ENCODE measurements at places on chromosomes 7 and 10.
A peak's percentile ranks its signal among the peaks of the same experiment; 100 is the strongest.

GRCh38 chr7:151306860-151307259, 34.8 kb upstream of the NUB1 start:
- no peak for DNase-seq

- DNase-seq = no peak
Measured at GRCh38 chr7:107170051-107170915, 1.5 kb downstream of the HBP1 start.

DNA sequence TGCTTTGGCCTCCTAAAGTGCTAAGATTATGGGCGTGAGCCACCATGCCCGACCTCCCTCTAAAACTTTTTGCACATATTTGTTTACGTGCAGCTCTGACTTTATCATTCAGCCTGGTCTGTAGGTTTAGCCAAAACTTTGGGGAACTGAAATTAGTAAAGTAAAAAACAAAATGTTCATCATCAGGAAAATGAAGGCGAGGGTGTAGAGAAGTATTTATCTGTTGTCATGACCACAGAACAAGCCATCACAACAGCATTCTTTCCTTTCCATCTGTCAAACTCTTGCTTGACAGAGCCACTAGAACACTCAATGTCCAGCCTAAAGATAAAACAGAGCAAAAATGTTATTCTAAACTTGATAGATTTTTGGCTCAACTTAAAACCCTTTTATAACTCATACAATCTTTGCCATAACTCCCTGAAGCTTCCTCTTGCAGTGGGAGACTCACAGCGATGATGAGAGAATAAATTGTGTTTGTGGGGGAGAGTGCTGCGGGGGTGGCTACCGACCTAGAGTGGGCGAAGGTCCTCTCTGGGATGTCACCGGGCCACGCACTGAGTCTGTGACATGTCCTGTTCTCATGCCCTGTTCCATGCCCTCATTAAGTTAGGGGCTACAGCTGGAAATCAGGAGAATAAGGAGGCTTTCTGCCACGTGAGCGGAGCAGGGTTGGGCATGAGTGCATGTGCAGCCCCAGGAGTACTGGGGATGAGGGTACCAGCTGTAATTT, 58.6 kb upstream of the MKRN1 start:
- no peak for DNase-seq

DNA sequence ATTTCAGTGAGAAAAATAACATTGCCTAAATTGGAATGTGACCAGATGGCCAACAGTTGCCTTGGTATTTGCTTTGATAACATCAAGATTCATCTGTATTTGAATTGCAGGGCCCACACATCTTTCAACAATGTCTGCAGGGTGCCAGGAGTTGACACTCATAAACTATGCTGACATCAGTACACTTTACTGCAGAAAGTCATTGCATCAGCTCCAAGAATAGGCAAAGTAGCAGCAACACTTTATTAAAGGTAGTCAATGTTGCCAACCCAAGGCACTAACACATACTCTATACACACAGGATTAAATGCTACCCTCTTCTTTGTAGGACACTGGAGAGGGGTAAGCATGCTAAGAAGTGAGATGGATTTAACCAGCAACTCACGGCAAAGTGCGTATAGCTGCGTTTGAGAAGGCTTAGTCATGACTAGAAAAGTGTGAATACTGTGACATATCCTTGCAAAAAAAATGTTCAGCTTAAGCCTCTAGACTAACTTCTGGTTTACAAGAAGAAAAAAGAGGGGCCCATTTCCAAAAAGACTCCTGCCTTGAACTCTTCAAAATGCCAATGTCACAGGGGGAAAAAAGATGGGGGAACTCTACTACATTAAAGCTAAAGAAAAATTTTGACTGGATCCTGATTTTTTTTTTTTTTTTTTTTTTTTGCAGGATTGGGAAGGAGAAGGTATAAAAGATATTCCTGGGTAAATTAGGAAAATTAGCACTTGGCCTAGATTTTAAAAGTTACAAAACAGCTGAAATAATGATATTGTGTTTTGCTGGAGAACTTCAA, 2.2 kb downstream of the BBIP1 start:
- DNase-seq = peak; percentile 91

DNA sequence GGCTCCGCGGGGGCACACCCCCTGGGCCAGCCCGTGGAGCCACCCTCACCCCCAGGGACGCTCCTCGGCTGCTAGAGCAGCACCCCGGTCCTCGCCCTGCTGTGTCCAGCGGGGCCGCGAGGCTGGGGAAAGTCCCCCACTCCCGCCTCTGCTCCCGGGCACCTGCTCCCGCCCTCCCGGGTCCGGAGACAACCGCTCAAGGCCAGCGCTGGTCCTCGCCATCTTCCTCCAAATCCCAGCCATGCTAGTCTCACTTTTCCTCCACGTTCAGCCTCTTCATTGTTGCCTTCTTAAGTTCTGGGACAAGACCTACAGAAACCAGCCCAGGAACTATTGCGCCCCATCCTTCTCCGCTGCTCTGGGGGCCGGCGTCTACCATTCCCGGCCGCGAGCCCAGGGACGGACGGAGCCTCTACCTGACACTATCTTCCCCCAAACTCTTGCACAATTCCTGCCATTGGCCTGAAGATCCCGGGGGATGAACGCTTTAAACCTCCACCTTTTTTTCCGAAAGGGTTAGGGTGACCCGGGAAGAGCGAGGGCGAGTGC, 4.8 kb upstream of the KCP start:
- DNase-seq = no peak

DNA sequence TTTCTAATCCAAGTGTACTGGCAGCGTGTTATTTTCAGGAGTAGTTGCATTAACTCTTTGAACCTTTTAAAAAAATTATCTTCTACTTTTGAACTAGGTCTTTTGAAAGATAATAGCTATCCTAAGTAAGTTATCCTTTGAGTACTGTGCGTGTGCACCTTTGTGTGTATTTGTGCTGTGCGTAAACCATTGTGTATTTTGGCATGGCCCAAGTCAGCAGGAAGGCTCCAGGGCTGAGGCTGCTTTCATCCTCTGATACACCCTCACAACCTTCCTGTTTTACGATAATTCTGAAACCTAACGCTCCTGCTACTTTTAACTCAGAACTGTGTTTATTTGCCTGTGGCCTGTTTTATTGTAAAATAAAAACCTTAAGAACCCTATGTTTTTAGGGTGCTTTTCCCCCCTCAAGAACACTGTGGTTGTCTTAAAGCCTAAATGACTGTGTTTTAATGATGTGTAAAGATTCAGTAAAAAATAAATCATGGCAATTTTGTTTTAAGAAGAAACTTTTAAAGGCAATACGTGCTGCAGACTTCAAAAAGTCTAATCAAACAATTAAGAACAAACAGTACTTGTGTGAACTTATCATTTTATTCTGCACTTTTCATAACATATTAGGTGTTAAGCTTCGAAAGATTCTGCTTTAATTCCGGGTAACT, 57.5 kb downstream of the HDAC9 start:
- no peak for DNase-seq

DNA sequence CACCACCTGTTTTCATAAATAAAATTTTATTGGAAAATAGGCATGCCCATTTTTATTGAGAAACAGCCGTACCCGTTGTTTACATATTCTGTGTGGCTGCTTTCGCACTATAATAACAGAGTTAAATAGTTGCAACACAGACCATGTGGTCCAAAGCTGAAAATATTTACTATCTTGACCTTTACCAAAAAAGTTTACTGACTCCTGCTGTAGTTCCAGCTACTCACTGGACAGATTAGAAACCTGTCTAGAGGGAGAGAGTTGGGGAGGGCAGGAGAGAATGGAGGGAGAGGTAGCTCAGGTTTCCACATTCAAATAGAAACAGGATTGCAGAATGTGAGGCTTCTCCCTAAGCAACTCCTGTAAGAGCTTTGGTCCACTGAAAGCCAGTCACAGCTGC, 55.1 kb upstream of the GLCCI1 start:
- peak; percentile 6 for DNase-seq

GRCh38 chr7:142863891-142864685, 9.2 kb downstream of the EPHB6 start:
- no peak for DNase-seq

DNA sequence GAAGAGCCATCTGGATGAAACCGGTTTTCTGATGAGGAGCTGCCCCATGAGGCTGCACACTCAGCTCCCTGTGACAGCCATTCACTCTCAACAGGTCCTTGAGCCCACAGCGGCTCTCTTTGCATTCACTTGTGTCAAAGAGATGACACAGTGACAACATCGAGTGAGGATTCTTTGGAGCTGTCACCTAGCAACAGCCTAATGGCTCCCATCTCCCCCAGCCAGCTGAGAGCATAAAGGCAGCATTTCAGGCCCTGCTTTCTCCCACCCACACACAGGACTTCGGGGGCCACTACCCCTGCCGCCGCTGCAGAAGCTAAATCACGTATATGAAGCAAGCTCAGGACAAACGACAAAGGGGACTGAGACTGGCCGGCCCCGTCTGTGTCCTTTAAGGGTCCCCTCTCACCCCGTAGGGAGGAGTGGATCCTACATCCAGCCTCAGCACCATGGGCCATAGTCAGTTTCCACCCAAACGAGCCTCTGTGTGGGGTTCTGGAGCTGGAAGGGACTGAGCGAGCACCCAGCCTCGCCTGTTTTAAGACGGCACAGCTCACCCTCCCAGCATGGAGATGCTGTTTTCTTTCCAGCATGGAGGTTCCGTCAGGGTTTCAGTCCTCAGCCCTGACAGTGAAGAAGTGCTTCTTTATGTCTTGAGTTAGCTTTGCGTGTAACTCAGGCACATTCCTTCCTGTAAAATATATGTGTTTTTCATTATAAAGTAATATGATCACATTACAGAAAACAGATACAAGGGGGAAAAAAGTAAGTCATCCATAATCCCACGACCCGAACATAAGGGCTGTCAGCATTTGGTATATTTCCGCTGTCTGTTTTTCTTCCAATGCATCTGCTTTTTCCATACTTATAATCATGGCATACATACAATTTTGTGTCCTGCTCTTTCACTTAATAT, 4.9 kb downstream of the CPA4 start:
- DNase-seq = no peak

- no peak for DNase-seq
Measured at GRCh38 chr10:112986544-112987190, 36.6 kb downstream of the TCF7L2 start.

DNA sequence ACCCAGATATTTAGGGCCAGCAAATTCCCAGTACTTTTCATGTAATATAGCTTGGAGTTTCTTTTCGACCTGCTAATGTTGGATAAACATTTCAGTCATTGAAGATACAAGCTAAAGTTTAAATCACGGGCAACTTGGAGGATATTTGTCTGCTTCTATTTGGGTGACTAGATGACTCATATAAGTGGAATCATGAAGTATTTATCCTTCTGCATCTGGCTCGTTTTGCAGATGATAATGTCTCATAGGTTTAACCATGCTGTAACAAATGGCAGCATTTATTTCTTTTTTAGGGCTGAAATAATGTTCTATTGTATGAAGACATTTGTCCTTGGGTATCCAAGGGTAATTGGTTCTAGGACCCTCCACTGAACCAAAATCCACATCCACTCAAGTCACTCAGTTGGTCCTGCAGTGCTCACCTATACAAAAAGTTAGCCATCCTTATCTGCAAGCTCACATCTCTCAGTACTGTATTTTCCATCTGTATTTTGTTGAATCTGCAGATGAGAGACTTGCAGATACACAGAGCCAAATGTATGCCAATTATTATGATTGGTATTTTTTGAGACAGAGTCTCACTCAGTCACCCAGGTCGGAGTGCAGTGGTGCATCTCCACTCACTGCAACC, 187.2 kb upstream of the CSTF2T start:
- no peak for DNase-seq

DNA sequence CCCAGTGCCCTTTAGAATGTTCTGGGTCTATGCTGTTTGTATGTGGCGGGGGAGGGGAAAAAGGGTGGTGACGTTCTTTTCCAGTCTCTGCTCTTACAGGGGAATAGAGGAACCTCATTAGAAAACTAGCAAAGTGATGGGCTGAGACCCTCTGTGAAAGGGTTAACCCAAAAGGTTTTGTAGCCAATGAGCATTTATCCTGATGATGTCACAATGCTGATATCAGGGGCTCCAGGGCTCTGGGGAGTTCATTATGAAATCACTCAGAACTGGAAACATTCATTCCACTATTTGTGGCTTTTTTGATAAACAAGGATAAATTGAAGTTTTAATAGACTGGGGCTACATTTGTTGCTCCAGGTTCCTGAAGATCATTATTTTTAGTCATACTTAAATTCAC, 71.7 kb downstream of the ARID5B start:
- no peak for DNase-seq

- DNase-seq = peak; percentile 60
Measured at GRCh38 chr7:42107484-42108240, 129.3 kb downstream of the GLI3 start.

GRCh38 chr7:122206985-122207384, 62.9 kb upstream of the AASS start:
- no peak for DNase-seq

- DNase-seq = peak; percentile 59
Measured at GRCh38 chr10:72162978-72163377, 52.8 kb upstream of the ANAPC16 start.

GRCh38 chr7:151542606-151543130, 23.0 kb upstream of the RHEB start:
- DNase-seq = no peak

DNA sequence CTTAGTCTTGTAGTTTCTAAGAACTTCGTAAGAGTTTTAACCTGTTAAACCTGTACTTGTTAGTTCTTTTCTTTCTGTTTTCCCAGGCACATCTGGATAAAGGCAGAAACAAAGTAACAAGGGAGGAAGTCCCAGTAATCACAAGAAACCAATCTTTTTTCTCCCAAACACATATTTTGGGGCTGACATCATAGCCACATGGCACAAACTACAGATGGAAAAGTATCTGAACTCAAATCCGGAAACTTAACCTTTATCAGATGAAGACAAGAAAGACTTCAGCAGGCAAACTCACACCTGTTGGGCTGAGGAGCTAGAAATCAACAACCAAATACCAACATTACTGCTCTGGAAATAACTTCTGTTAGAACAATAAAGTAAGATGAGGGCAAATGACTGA, 67.1 kb downstream of the CUBN start:
- peak; percentile 69 for DNase-seq

- DNase-seq = no peak
Measured at GRCh38 chr10:124632566-124632965, 111.6 kb downstream of the FAM53B start.

DNA sequence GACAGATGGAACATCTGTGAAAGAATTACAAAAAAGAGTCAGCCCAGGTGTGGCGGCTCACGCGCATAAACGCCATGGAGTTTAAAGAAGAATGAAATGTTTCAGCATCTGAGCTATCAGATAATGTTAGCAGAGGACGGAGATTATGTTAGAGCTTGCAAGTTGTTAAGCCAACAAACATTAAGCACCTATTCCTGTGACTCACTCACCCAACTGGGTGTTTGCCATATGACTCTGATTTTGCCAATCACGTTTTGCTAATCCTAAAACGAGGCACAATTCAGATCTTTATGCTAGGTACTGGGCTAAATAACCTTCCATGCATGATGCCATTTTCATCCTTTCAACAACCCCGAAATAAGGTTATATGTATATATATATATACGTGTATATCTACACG, 29.0 kb upstream of the CCNY start:
- DNase-seq = no peak

GRCh38 chr7:1449951-1450350, 9.3 kb downstream of the MICALL2 start:
- no peak for DNase-seq

GRCh38 chr7:2354939-2355704, 495 bp downstream of the EIF3B start:
- no peak for DNase-seq

All from GM04503 (cell line).